ENCODE measurements at places on chromosomes 2 and 18.

- DNase-seq = no peak
These were observed 81.5 kb upstream of the SMAD2 start for GRCh38 chr18:48011926-48012465.

DNA sequence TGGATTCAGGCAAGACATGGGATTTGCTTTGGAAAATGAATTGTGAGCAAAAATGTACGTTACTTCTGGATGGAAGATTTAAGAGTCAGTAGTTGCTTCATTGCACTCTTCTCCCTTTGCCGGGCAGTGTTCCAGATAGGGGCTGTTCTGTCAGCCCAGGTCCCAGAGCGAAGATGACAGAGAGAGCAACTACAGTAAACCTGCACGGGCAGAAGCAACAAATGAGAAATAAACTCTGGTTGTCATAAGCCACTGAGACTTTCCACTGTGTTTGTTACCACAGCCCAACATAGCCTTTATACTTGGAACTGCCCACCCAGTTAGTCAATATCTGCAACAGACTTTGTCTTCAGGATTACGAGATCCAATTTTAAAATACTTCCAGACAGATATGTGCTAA, 83.3 kb downstream of the CACNB4 start:
- DNase-seq = no peak

DNA sequence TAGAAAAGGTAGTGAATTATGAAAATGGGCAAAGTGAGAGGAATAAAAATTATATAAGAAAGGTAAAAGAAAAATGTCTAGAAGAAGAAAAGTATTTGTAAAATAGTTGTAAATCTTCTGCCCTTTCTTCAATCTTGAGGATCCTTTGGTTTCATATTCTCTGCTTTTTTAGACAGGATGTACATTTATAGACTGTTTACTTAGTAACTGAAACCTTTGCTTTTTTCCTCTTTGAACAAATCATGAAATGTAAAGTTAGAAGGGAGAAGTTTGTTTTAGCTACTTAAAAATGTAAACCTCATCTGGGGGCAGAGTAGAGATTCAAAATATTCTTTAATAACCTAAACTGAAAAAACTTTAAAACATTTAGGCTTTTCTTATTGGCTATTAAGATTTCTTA, 150.4 kb upstream of the ITGA4 start:
- DNase-seq = no peak

DNA sequence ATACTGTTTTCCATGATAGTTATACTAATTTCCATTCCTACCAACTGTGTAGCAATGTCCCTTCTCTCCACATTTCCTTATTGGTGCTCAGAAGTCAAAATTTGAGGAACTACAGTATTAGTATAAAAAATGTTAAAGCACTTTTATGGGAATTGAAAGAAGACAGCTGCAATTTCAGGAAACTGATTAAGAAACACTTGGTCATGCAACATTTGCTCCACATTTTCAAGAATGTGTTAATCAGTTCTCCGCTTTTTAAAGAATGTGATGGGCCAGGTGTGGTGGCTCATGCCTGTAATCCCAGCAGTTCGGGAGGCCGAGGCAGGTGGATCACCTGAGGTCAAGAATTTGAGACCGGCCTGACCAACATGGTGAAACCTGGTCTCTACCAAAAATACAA, 33.6 kb upstream of the MGAT4A start:
- DNase-seq = no peak

Data from effector CD4-positive, alpha-beta T cell (primary cell).